ENCODE measurements at places on chromosomes 1 and 21.

DNA sequence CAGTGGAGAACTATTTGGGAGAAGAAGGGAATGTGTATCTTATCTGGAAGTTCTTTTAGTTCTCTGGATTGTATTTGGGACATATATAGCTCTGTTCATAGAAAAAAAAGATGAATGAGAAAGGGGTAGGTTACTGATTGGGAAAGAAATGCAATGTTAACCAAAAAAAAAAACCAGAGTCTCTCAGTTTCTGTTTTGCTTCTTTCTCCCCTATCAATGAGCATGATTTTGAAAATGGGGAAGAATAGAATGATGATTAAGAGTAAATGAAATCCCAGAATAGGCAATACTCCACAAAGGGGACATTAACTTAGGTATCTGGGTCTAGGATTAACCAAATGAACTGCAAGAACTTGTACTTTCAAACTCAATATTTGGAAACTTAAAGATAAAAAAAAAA, 92.9 kb downstream of the RHOU start:
- DNase-seq = no peak

DNA sequence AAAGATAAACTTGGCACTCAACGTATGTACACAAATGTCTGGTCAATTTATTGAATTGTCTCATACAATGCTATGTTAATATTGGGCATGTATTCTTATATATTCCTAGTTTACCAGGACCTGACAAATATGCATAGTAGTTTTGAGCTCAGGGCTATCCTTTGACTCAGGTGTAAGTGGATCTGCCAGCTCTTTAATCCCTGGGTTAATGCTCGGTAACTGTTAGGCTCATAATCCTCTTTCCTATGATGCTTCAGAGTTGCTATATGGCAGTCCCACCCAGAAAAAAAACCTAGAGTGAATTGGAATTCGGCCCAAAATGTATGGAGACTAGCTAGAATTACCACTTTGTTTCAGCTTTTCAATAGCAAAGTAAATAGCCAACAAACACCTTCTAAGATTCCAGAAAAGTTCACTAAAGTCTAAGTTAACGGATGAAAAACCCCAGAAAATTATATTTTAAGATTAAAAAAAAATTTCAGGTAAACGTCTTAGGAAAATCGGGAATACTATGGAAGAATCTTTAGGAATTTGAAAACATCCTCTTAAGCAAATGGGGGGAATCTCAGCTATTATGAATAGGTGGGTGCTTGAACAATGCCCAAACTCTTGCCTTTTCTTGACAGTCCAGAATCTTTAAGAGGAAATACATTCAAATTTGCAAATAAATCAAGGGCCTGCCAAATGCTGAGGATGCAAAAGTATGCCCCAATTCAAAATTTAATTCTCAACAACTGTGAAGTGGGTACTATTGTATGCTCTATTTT, 10.9 kb downstream of the H3-3A start:
- no peak for DNase-seq

DNA sequence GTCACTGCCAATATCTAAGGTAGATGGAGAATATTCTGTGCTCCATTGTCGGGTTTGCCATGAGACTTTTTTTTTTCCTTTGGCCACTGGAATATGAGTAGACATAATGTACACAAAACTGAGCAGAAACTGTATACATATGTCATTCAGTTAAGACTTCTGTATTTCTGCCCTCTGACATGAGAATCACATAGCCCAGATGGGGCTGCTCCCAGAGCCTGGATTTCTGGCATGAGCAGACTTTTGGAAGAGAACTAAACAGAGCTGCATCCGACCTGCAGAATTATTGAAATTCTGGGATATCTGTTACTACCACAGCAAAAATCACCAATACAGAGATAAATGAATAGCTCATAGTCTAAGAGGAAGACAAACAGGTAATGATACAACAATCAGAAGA, 62.3 kb downstream of the DAB1 start:
- no peak for DNase-seq

GRCh38 chr1:67401443-67401842, 28.8 kb downstream of the SERBP1 start:
- DNase-seq = no peak

DNA sequence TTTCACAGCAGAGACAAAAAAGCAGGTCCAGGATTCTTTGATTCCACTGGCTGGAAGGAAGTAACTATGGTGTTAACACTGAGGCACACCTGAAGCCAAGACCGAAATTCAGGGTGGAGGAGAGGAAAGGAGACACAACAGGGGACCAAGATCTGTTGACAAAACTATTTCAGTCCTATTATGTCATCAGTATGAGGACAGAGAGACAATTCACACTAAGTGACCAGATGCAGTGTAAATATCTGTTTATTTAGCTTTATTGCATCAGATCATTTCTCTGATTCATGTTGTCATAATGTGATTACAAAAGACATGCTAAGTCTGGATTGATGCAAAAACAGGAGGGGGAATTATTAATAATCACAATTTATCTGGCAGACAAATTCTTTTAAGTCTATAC, 118.8 kb downstream of the SIPA1L2 start:
- no peak for DNase-seq

DNA sequence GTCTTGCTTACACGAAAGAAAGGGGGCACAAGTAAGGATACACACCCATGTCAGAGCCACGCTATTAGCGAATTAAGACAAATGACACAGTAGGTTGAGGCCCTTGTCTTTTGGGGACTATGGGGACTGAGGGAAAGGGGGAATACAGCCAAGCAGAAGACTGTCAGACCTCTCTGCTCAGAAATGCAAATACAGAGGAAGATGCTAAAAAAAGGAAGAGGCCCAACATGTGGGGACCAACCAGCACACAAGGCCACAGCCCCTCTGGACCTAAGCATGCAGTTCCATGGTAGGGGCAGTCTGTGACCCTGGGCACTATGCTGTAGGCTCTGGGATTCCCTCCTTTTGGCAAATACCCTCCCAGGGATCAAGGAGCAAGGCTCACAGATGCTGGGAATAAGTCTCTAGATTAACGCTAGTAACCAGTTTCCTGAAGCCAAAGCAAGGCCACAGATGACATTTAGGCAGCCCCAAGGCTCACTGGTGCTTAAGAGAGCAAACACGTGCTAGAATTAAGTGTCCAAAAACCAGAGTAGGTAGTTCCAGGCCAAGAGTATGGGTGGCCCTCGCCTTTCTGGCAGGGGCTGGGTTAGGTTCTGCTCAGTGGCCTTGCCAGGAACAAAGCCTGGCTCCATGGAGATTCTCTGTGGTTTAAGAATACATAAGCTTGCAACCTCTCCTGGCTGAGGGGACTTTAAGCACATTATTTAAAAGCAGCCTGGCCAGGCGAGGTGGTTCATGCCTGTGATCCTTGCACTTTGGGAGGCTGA, 38.2 kb downstream of the RABIF start:
- DNase-seq = no peak

- DNase-seq = no peak
Measured at GRCh38 chr1:220750131-220750515, 2.0 kb downstream of the MTARC2 start.

GRCh38 chr1:203338335-203339036, 12.4 kb downstream of the FMOD start:
- DNase-seq = peak; percentile 69

DNA sequence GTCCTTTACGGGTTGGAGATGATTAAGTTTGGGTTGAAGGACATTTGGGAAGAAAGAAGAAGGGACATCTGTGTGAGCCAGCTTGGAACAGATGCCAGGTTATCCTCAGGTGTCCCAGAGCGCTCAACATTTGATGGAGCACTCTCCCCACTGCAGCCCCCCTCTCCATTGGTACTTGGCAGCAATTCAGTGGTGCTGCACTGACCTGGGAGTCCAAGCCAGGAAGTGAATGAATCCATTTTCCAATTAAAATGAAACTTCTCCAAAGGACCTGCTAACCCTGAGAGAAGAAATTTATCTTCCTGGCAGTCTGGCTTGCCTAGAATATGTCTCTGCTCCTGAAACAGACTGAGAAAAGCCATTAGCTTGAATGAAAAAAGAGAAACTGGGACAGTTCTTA, 67.1 kb downstream of the FGGY start:
- no peak for DNase-seq

DNA sequence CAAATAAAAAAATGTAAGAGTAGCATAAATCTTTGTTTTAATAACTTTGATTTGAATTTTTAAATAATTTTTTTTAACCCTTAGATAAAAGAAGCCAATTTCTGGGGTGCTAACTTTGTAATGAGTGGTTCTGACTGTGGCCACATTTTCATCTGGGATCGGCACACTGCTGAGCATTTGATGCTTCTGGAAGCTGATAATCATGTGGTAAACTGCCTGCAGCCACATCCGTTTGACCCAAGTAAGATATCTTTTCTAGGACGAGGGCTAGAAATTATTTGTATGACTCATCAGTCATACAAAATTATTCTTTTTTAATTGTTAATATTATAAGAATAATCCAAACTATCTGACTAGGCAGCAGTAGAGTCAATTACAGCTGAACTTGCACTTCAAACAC, 71.2 kb downstream of the GPR161 start:
- no peak for DNase-seq

DNA sequence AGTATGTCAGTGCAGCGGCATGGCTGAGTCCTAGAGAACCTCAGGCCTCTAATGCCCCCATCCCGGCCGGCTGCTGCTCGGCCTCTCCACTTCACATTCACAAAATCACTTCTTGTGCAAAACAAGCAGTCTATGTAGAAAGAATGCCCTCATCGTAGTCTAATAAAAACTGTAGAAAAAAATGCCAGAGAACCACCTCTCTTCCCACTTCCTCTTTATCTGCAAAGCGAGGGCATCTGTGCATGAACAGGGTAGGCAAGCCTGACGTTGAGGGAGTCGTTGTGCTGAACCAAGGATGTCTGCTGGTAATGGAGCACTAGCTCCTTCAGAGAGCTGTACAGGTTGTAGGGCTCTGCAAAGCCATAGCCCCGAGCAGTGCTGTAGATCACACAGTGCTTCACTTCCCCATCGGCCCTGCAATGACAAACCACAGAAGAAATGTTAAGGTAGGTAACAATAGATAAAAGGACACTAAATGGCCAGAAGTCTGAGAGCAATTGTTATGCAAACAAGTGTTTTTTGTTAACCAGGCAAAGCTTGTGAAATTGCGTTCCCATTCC, 88.9 kb downstream of the PIK3R3 start:
- DNase-seq = peak; percentile 28

GRCh38 chr21:38504066-38504465, 5.8 kb upstream of the ERG start:
- no peak for DNase-seq

- DNase-seq = no peak
Measured at GRCh38 chr1:187051618-187052232, 223.0 kb downstream of the PLA2G4A start.

DNA sequence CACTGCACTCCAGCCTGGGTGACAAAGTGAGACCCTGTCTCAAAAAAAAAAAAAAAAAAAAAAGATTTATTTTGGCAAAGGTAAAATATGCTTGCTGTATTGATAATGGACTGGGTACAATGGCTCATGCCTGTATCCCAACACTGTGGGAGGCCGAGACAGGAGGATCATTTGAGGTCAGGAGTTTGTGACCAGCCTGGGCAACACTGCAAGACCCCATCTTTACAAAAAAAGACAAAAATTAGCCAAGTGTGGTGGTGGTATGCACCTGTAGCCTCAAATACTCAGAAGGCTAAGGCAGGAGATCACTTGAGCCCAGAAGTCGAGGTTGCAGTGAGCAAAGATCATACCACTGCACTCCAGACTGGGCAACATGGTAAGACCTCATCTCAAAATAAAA, 6.3 kb downstream of the SF3A3 start:
- DNase-seq = no peak

- no peak for DNase-seq
Measured at GRCh38 chr1:150514913-150515327, 632 bp upstream of the FALEC start.

- no peak for DNase-seq
Measured at GRCh38 chr1:210490781-210491180, 162.1 kb downstream of the HHAT start.

GRCh38 chr21:46154155-46154954, 1.0 kb downstream of the FTCD start:
- peak; percentile 6 for DNase-seq

GRCh38 chr1:159421821-159422220, 10.2 kb upstream of the OR10J4 start:
- no peak for DNase-seq

DNA sequence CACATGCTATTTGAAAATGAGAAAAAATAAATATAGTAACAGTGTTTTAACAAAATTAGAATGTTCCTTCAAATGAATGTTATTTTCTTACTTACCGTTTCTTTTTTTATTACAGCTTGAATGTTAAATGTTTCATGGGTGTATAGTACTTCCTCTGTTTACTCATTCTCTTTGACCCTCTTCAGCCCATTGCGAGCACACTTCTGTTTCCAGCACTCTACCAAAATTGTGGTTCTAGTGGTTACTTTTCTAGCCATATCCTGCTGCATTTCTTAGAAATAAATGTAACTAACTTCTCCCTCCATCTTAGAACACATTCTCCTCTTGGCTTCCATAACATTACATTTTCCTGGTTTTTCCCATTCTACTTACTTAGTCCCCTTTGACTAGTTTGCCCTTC, 190.0 kb upstream of the C1orf105 start:
- no peak for DNase-seq

DNA sequence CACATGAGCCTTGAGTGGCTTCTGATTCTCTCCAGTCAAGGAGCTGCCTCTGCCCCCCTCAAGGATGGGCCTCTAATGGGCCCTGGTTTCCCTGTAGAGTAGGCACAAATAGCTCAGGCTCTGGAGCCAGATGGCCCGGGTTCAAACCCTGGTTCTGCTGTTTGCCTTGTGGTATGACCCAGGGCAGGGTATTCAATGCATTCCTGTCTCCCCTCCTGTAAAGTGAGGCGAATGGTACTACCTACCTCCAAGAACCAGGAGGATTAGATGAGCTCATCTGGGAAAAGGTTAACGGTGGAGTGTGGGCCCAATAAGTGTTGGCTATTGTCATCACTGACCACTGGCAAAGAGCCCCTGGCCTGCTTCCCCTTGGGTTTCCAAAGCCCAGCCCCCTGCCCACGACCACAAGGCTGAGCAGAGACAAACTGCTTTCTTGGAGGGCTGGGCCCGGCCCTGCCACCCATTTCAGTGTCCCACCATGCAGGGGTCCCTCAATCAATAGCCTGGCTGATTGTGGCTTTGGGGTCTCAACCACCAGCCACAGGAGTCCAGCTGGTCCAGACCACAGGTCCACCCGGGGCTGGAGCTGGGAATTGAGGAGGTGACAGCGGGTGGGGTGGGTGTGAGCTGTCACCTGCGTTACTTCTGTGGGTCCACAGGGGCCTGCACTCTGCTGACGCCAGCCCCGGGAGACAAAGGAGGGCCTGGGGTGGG, 115.6 kb upstream of the RUNX3 start:
- no peak for DNase-seq

GRCh38 chr1:203406446-203407045, 55.6 kb upstream of the FMOD start:
- no peak for DNase-seq

DNA sequence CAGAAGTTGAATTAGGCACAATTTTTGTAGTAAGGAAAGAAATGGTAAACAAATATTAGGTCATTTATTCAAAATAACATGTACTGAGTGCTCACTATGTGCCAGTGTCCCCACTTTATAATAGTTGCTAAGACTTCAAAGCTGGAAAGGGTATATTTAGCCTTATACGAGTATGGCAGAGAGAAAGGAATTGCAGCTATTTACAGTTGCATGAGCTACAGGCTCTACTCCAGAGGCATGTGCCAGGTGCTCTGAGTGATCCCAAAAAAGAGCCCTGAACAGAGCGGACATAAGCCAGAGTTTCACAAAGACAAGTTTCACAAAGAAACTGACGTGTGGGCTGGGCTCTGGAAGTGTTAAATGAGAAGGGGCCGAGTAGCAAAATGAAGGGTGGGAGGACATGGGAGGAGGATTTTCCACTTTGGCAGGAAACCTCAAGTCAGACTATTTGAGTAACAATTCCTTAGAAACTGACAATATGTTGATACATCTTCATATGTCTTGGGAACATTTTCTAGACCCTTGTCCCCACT, 40.9 kb downstream of the FASLG start:
- no peak for DNase-seq

Measured in transverse colon (tissue), 4 donors.